ENCODE measurements at places on chromosomes 13 and 19. TPM values are rescaled to one million over a fixed set of nuclear protein-coding genes. Genes with fewer than 3 reads are reported as not detected.

Gene USP12
- 14.4 TPM for polyA plus RNA-seq

DNA sequence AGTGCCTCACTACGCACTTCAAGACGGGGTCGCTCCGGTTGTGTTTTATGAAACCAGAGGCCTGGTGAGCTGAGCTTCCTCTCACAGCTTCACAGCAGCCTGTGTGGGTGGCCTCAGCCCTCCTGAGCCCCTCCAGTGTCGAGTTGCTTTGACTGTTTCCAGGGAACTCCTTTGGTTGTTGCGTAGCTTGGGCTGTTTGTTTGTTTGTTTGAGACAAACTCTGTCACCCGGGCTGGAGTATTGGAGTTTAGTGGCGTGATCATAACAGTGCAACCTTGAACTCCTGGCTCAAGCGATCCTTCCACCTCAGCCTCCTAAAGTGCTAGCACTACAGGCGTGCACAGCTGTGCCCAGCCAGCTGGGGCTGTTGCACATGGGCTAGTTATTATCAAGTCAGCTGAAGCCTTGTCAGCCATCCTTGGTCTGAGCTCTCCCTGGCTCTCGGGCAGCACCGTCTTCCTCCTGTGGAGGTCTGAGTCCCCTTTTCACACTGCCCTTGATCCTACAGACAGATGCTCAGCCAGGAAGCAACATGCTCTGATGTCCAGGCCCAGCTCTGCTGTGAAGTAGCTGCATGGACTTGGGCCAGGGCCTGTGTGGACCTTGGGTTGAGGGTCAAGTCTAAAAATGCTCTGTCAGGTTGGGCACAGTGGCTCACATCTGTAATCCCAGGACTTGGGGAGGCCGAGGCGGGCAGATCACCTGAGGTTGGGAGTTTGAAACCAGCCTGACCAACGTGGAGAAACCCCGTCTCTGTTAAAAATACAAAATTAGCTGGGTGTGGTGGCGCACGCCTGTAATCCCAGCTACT lies 10.2 kb downstream of the DOT1L start:
- no peak for DNase-seq

GRCh38 chr19:6801485-6802086 lies 29.1 kb downstream of the VAV1 start:
- no peak for DNase-seq

Gene ETV2
- polyA plus RNA-seq, result 0.33 TPM

All from AG04450 (cell line).